Stimulated activated CD8-positive, alpha-beta memory T cell treated with anti-CD3 and anti-CD28 coated beads, Interleukin-4, amount 100 ng/mL, for 1 hour (primary cell): ENCODE measurements at places on chromosomes 6 and 20.

DNA sequence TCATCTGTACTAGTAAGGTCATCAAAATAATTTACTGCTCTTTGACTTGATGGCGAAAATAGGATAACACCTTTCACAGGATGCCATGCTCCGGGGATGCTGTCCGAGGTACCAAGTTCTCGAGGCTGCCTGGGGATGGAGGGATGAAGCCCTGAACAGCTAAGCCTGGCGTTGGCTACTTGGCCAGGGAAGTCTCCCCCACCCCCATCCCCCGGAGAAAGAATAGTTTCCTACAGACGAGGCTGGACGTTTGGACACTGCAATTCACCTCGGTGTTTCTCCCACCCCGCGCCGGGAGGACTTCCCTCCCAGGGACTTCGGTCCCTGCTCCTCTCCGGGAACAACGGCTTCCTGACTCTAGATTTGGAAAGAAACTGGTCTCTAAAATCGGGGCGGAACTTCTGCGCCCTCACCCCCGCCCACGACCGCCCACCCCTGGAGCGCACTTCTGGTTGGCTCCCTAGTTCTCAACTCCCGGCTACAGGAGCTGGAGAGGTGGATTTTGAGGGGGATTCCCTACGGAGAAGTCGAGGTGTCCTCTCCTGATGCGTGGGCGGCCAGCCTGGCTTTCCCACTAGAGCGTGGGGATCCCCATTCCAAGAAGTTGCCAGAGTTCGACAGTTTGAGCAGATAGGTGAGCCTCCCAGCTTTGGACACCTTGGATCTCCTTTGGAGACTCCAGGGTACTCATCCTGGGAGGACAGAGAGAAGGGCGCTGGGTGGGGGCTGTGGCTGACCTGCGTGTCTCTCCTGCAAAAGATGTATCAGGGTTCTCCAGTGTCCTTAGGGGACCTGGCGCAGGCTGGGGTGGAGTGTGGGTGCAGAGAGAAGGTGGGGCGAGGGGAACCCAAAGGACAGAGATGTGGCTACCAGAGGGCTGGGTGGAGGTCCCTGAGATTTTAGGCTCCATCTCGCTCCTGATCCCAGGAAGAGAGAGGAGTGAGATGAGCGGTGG, 1.1 kb downstream of the PCSK2 start:
- no peak for DNase-seq

GRCh38 chr20:54221996-54222890, 14.4 kb downstream of the PFDN4 start:
- no peak for DNase-seq

DNA sequence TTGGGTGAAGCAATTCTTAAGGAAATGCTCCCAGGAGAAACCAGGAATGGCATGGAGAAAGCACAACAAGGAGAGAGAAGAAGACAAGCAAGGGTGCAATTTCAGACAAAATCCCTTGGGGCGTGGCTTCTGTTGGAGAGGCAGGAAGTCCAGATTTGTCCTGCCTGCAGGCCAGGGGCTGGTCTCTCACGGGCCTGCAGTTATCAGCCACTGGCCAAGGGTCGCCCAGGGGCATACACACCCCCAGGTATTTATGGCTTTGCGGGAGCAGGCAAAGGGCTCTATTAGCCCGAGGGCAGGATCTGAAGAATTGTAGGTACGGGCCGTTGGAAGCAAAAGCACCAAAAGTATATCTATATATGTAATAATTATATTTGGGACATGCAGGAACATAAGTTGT, 87.7 kb downstream of the IYD start:
- no peak for DNase-seq

DNA sequence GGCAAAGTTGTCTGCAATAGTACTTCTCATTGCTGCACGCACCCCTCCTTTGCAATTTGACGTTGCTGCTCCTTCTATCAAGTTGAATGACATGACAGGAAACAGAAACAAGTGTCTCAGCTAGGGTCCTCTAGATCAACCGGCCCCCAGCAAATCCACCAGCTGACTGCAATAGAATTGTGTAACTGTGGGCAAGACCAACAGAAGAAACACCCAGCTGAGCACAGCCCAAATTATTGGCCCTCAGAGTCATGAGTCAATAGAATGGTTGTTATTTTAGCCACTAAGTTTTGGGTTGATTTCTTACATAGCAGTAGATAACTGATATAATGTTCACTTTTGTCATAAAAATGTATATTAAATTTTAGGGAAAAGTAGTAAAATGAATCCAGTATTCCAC, 202.7 kb downstream of the MAFB start:
- DNase-seq, result no peak

- DNase-seq, result no peak
These were observed 57.6 kb upstream of the JAG1 start for GRCh38 chr20:10731190-10731965.

GRCh38 chr6:38095054-38095453, 275.5 kb downstream of the ZFAND3 start:
- no peak for DNase-seq

GRCh38 chr6:77178821-77179220, 284.5 kb downstream of the HTR1B start:
- no peak for DNase-seq

DNA sequence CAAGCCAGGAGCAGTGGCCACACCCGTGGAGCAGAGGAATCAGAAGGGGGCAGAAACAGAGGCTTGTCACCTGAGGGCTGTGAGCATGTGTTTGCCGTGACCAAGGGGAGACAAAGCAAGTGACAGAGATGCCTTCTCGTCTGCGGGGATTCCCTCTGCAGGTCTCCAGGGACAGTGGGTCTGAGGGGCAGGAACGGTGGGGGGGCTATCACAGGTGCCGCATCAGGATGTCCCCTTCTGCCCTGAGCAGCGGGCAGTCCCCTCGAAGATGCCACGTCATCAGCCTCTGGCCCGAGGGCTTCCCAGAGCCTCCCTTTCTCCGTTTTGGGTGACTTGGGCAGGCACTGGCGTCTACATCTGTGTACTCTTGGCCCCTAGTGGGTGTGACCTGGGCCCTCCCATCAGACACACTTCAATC, 338.7 kb downstream of the PREX1 start:
- no peak for DNase-seq

- no peak for DNase-seq
These were observed 77.2 kb downstream of the TMEM242 start for GRCh38 chr6:157246048-157246630.

- DNase-seq, result no peak
These were observed 67.9 kb downstream of the TCP11 start for GRCh38 chr6:35073211-35073610.

GRCh38 chr6:45566882-45567281, 189.1 kb upstream of the SUPT3H start:
- no peak for DNase-seq

- DNase-seq, result no peak
These were observed 49.8 kb upstream of the NEDD9 start for GRCh38 chr6:11282245-11282644.

DNA sequence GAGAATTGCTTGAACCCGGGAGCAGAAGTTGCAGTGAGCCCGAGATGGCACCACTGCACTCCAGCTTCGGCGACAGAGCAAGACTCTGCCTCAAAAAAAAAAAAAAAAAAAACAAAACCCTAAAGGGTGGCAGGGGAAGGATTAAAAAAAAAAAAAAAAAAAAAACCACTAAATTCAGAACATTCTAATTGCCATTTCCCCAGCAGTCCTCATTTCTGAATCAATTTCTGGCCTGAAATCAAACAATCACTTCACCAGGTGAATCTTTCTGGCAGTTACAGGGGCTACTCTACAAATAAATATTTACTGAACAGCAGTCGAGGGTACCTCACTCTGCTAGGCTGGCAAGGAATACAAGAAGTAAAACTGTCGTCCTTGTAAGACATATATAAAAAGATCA, 1.2 kb downstream of the UQCC1 start:
- no peak for DNase-seq

DNA sequence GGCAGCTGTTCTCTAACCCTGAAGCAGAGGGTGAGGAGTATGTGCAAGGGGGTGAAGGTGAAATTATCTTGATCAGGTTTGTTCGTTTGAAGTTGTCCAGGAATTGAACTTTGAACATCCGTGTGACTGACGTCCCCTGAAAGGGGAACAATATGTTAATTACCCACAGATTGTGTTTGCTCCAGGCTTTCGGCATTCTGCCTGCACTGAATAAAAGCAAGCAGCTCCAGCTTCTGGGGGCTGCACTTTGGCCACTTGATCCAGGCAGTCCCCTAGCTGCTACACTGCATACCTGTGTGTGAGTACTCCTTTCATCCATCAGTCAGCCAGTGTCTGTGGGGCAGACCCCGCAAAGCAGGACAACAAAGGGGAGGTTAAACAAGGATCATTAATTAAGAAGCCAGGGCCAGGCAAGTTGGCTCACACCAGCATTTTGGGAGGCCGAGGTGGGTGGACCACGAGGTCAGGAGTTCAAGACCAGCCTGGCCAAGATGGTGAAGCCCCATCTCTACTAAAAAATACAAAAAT, 104.8 kb upstream of the BTN3A2 start:
- DNase-seq, result no peak

GRCh38 chr6:22530506-22530905, 38.9 kb upstream of the HDGFL1 start:
- no peak for DNase-seq

- DNase-seq, result no peak
These were observed 138.0 kb upstream of the CCN2 start for GRCh38 chr6:132089173-132089572.
